ENCODE measurements at places on chromosomes 3 and 15.

DNA sequence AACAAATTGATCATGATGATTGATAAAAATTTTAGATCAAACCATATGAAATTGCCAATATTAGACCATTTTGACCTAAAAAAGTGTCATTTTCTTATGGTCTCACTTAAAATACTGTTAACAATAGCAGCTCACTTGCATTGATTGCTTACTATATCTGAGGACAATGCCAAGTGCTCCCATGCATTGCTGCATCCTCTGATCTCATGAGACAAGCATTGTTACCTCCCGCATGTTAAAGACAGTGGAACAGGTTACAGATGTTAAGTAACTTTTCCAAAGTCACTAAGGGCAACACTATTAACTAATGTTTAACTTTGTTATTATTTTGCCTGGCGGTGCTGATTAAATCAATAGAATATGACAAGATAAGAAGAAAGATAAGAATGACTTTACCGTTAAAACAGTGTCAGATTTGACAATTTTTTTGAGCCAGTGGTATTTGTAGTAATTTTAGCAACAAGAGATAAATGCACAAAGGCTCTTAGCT, 69.3 kb downstream of the PPM1L start:
- DNase-seq = no peak

- no peak for DNase-seq
Observed at GRCh38 chr3:139978966-139979365, 44.0 kb downstream of the CLSTN2 start.

DNA sequence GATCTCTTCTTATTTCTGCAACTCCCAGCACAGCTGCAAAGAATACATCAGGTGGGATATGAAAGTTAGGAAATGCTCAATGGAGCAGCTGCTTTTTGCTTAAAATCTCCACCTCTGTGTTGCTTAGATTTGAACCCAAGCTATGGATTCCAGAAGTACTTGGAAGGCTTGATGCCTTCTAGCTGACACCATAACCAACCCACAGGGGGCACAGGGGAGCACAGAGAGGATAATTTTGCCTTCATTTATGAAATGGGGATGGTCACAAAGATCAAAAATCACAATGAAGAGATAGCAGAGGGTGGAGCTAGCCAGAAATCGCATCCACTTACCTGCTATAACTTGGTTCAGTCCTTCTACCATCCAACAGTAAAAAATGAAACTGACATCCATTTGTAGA, 75.7 kb downstream of the DUT start:
- no peak for DNase-seq

DNA sequence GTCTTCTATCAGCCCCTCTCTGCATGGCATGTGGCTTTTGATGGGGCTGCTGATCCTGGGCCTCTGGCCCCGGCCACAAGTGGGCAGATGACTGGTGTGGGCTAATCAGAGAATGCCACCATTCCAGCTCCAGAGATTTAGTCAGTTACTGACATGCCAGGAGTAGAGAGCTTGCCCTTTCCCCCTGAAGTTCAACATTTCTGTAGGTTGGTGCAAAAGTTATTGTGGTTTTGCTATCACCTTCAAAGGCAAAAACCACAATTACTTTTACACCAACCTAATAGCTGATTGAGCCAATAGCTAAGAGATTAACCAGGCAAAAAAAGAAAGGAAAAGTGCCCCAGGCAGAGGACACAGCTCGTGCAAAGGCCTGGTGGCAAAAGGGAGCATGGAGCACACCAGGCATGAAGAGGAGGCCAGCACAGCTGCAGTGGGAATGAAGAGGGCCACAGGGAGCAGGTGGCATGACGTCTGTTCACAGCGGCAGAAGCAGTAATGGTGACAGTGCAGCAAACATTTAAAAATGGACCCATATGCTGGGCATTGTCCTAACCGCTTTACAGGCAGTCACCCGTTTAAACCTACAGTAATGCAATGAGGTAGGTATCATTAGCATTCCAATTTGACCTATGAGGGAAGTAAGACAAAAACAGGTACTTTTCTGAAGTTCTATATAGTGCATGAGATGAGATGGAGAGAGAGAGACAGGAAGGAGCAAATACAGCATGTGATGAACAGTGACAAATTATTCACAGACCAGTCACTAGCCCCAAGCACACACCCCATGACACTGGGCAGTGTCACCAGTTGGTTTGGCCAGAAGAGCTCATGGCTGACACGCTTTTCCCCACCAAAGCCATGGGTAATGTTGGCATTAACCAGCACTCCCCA, 373.0 kb upstream of the PROK2 start:
- no peak for DNase-seq

DNA sequence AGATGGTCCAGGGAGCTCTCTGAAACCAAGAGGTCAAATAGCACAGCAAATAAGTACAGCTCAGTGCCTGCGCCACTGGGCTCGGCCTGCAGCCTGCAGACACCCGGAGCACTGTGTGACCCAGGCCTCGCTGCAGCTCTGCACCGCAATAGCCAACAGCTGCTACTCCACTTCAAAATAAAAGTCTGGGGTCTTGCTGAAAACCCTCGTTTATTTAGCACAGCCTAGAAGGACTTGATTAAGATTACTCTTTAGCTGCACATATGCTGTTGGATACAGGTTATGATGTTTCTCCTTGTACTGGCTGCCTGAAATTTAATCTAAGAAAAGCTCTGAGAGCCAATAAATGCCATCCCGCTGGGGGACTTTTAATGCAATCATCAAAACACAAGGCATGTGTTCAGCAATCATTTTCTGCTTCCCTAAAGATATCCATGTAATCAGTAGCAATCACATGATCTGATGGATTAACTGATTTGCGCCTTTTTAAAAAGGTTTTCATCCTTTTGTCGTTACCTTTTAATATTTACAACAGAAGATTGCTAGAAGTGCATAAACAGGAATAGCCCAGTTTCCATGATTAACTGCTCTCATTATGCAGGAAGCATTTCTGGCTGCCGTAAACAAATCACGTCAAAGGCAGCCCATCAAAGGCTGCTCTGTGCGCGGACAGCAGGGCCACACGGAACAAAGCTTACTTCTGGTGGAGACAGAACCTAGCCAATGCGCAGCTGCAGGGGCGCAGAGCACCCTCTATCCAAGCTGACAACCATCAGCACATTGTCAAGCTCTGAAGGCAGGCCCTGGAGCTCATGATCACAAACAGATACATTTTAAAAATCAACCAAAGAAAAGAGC, 58.8 kb downstream of the CLASP2 start:
- peak; percentile 35 for DNase-seq

Measured in bone marrow (tissue), 2 donors.